ENCODE measurements at places on chromosomes 5 and 9.

GRCh38 chr9:122946461-122947005, 5.7 kb downstream of the RABGAP1 start:
- no peak for DNase-seq
- no peaks in the 10 kb centered on the region for H3K27me3 ChIP-seq
- peaks cover 20% of the 10 kb centered on the region for H3K36me3 ChIP-seq
- no peak overlapping the region for H3K4me3 ChIP-seq
- no peak overlapping the region for H3K27ac ChIP-seq

- no peak overlapping the region for H3K4me3 ChIP-seq
- H3K36me3 ChIP-seq, result no peaks in the 10 kb centered on the region
- H3K27ac ChIP-seq, result peak overlapping the region; percentile 1
- H3K4me1 ChIP-seq, result peaks cover 8% of the 10 kb centered on the region
Observed at GRCh38 chr9:7656636-7657035, 142.9 kb downstream of the DMAC1 start.

GRCh38 chr5:156556666-156557406, 229.9 kb downstream of the SGCD start:
- no peak for DNase-seq

GRCh38 chr5:65077653-65078052, 308.9 kb downstream of the CWC27 start:
- peaks cover 61% of the 10 kb centered on the region for H3K4me1 ChIP-seq
- H3K36me3 ChIP-seq, result no peaks in the 10 kb centered on the region
- no peak overlapping the region for H3K27ac ChIP-seq
- no peak for DNase-seq
- H3K4me3 ChIP-seq, result no peak overlapping the region
- H3K27me3 ChIP-seq, result peaks cover 4% of the 10 kb centered on the region

DNA sequence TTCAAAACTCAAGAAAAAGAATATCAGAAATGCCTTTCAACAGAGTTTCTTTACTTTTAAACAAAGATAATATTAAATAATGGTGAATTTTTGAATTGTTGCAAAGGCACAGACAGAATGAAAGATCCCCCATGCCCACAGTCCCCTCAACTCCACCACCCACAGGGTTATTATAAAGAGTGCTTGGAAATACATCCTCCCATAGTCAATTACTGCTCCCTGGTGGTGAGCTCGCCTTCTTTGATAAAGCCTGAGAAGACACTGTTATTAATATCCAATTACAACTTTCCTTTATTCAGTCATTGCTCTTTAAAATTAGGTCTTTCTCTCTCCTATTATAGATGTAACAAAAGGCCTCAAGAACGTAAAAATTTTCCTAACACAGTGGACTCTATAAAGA, 490.2 kb upstream of the RORB start:
- no peak overlapping the region for H3K27ac ChIP-seq
- no peaks in the 10 kb centered on the region for H3K36me3 ChIP-seq
- no peaks in the 10 kb centered on the region for H3K27me3 ChIP-seq
- DNase-seq, result no peak
- no peak overlapping the region for H3K4me3 ChIP-seq

DNA sequence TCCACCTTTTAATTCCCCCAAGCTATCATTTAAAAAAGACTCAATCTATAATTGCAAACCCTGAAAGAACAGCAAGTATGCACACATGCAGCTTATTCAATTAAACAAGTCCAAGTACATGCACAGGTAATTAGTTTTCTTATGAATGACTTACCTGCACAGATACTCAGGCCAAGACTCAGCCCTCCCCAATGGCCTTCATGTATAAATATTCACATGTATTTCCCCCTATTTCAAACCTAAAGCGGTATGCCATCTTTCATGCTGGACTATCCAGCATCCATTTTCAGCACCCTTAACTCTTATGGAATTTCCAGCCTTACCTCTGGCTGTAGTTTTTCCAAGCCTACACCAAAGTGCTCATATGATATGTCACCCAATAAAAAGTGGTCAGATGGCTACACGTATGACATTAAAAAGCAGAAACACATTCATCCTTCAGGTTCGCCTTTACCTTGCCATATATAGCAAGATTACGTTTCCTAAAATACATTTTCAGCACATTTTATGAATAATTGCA, 205.5 kb downstream of the MEF2C start:
- no peak for DNase-seq
- H3K4me3 ChIP-seq, result no peak overlapping the region
- no peaks in the 10 kb centered on the region for H3K36me3 ChIP-seq
- peaks cover 31% of the 10 kb centered on the region for H3K4me1 ChIP-seq
- peaks cover 100% of the 10 kb centered on the region for H3K27me3 ChIP-seq

- DNase-seq, result no peak
- H3K27ac ChIP-seq, result no peak overlapping the region
- peaks cover 28% of the 10 kb centered on the region for H3K36me3 ChIP-seq
- peaks cover 7% of the 10 kb centered on the region for H3K4me1 ChIP-seq
Observed at GRCh38 chr9:94894094-94894699, 167.7 kb downstream of the AOPEP start.

DNA sequence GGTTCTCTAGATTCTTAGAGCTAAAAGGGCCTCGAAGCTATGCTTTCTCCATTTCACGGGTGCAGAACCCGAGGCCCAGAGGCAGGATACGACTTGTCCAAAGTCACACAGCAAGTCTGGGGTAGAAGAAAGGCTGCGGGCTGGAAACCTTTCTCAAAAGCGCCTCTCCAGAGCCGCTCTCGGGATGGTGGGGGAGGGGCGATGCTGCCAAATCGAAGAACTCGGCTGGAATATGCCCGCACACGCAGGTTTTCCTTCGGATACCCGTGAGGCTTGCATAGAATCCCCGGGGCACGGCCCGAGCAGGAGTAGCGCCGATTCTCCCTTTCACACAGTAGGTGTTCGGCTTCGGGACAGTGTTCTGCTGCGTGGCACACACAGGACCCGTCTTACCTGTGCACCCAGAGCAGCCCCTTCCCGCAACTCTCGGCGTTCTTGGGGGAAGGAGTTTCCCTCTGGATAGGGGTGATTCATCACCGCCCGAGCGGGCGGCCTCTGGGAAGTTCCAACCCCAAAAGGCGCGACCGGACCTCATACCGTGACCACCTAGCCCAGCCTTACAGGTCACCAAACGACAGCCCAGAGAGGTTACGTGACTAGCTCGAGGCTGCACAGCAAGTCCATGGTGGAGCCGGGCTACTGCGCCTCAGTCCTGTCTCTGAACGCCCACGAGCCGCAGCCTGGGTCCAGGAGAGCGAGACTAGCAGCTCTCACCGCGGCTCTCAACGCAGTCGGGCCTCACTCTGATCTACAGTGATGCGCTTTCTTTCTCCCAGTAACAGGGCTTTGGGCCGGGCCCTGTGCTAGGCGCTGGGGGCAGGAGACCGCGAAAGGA, 4.1 kb downstream of the PAX5 start:
- H3K36me3 ChIP-seq, result peaks cover 5% of the 10 kb centered on the region
- H3K4me3 ChIP-seq, result no peak overlapping the region
- H3K27me3 ChIP-seq, result peaks cover 100% of the 10 kb centered on the region
- peaks cover 19% of the 10 kb centered on the region for H3K4me1 ChIP-seq

- no peak for DNase-seq
- H3K27me3 ChIP-seq, result no peaks in the 10 kb centered on the region
- H3K36me3 ChIP-seq, result no peaks in the 10 kb centered on the region
- H3K4me1 ChIP-seq, result no peaks in the 10 kb centered on the region
- H3K27ac ChIP-seq, result no peak overlapping the region
- H3K4me3 ChIP-seq, result no peak overlapping the region
Observed at GRCh38 chr5:167716126-167716775, 575.2 kb upstream of the WWC1 start.

Measured in nephron progenitor cell (in vitro differentiated cells).